Neural crest cell (in vitro differentiated cells): ENCODE measurements at places on chromosomes 16 and 17.

- peaks cover 18% of the 10 kb centered on the region for H3K4me1 ChIP-seq
- DNase-seq: no peak
- no peaks in the 10 kb centered on the region for H3K36me3 ChIP-seq
- peak overlapping the region; percentile 31 for H3K4me3 ChIP-seq
These were observed 4.3 kb downstream of the CAMKK1 start for GRCh38 chr17:3888343-3889171.

DNA sequence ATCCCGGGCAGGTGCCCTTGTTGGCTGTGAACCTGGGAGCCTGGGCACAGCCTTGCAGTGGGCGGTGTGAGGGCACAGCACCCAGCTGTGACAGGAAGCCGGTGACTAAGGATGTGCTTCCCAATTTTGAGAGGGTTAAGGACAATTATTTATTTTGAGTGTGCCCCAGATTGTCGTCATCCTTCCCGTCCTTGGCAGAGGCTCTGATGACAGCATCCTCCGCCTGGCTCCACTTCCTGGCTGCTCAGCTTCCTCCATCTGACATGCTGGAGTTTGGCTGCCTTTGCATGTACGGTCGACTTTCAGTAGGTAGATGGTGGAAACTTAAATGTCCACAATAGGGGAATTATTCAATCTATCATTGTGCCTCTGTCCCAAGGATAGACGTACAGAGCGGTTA is 282.4 kb upstream of the EEF2KMT start:
- H3K27ac ChIP-seq: no peak overlapping the region
- DNase-seq: no peak
- no peaks in the 10 kb centered on the region for H3K4me1 ChIP-seq
- peaks cover 37% of the 10 kb centered on the region for H3K27me3 ChIP-seq
- H3K36me3 ChIP-seq: no peaks in the 10 kb centered on the region

GRCh38 chr17:77089124-77089490 is 51.7 kb upstream of the SEC14L1 start:
- H3K27me3 ChIP-seq: no peaks in the 10 kb centered on the region
- no peak for DNase-seq
- H3K36me3 ChIP-seq: peaks cover 9% of the 10 kb centered on the region
- peaks cover 40% of the 10 kb centered on the region for H3K4me1 ChIP-seq

DNA sequence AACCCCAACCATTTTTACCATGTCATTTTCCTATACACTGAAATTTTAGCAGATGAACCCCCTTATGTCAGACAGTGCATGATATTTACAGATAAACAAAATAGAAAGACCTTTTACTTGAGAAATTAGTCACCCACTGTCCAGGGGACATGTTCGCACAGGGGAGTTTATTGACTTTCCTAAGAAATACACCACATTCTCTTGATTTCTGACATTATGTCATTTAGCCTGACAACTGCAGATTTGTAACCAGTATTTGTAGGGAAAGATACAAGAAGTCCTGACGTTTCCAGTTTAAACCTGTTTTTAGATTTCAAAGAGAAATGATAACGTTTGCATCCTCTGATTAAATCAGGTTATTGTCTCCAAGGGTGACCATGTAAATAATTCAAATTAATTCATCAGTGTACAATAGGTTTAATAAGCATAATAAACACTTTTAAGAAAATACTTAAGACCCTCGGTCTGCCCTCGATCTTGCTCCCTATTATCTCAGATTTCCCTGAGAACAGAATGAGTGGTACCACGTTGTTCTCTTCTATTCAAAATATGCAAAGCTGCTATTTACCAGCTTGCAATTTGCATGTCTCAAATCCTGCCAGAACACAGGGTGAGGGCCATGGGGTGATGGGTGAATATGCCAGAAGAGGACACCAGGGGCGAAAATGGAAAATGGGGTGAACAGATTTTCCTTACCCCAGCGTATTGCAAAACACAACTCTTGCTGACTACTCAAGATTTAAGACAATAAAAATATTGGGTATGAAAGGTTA is 2.1 kb upstream of the LYRM9 start:
- H3K36me3 ChIP-seq: no peaks in the 10 kb centered on the region
- no peak overlapping the region for H3K27ac ChIP-seq
- H3K27me3 ChIP-seq: peaks cover 50% of the 10 kb centered on the region
- no peak overlapping the region for H3K4me3 ChIP-seq
- no peak for DNase-seq

GRCh38 chr16:17571499-17572093 is 100.8 kb upstream of the XYLT1 start:
- no peak overlapping the region for H3K27ac ChIP-seq

GRCh38 chr16:8761078-8761477 is 36.4 kb downstream of the TMEM186 start:
- no peak for DNase-seq
- no peaks in the 10 kb centered on the region for H3K27me3 ChIP-seq
- peaks cover 16% of the 10 kb centered on the region for H3K4me1 ChIP-seq
- no peak overlapping the region for H3K27ac ChIP-seq
- peaks cover 5% of the 10 kb centered on the region for H3K36me3 ChIP-seq
- no peak overlapping the region for H3K4me3 ChIP-seq

- peaks cover 7% of the 10 kb centered on the region for H3K4me1 ChIP-seq
- H3K4me3 ChIP-seq: no peak overlapping the region
- peaks cover 8% of the 10 kb centered on the region for H3K27me3 ChIP-seq
- no peak for DNase-seq
- no peaks in the 10 kb centered on the region for H3K36me3 ChIP-seq
- H3K27ac ChIP-seq: no peak overlapping the region
These were observed 216.5 kb downstream of the TMEM114 start for GRCh38 chr16:8373676-8374431.

GRCh38 chr17:73214851-73215250 is 22.0 kb downstream of the COG1 start:
- H3K4me3 ChIP-seq: no peak overlapping the region
- no peaks in the 10 kb centered on the region for H3K4me1 ChIP-seq
- H3K27me3 ChIP-seq: no peaks in the 10 kb centered on the region
- peaks cover 4% of the 10 kb centered on the region for H3K36me3 ChIP-seq

GRCh38 chr16:85003725-85004586 is 7.4 kb downstream of the ZDHHC7 start:
- no peak overlapping the region for H3K4me3 ChIP-seq
- H3K27ac ChIP-seq: peak overlapping the region; percentile 86
- no peaks in the 10 kb centered on the region for H3K36me3 ChIP-seq

DNA sequence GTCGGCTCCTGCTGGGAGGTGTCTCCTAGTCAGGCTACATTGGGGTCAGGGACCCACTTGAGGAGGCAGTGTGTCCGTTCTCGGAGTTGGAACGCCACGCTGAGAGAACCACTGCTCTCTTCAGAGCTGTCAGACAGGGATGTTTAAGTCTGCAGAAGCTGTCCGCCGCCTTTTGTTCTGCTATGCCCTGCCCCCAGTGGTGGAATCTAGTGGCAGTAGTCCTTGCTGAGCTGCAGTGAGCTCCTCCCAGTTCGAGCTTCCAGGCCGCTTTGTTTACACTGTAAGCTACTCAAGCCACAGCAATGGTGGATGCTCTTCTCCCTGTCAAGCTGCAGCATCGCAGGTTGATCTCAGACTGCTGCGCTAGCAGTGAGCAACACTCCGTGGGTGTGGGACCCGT is 36.0 kb downstream of the ITFG1 start:
- DNase-seq: peak; percentile 12
- H3K36me3 ChIP-seq: peaks cover 53% of the 10 kb centered on the region
- H3K4me1 ChIP-seq: no peaks in the 10 kb centered on the region

DNA sequence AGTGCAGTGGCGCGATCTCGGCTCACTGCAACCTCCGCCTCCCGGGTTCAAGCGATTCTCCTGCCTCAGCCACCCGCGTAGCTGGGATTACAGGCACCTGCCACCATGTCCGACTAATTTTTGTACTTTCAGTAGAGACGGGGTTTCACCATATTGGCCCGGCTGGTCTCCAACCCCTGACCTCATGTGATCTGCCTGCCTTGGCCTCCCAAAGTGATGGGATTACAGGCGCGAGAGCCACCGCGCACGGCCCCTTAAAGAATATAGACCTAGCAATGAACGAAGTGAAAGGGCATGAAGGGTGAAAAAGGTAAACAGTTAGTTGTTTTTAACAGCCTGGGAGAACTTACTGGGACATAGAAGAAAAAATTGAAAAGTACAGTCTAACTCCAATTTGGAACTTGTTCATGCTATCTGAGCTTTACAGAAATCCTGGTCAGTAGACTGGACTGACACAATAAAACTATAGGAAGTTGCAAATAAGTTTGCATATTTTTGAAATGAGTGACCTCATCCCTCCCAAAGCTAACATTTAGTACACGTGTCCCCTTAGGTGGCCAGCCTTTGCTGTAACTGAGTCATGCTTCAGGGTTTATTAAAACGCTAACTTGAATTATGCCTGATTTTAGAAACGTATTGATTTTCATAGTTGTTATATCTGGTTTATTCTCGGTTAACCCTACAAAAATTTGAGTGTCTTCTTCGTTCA is 1.8 kb downstream of the COG1 start:
- H3K27ac ChIP-seq: peak overlapping the region; percentile 78
- H3K4me3 ChIP-seq: peak overlapping the region; percentile 87
- H3K27me3 ChIP-seq: no peaks in the 10 kb centered on the region
- no peak for DNase-seq
- H3K36me3 ChIP-seq: peaks cover 31% of the 10 kb centered on the region

GRCh38 chr17:52376137-52376536 is 217.6 kb upstream of the CA10 start:
- no peak overlapping the region for H3K4me3 ChIP-seq
- H3K36me3 ChIP-seq: no peaks in the 10 kb centered on the region
- DNase-seq: no peak
- no peaks in the 10 kb centered on the region for H3K4me1 ChIP-seq

GRCh38 chr16:30621765-30622164 is 11.6 kb upstream of the ZNF689 start:
- no peak overlapping the region for H3K4me3 ChIP-seq
- H3K27me3 ChIP-seq: no peaks in the 10 kb centered on the region
- DNase-seq: no peak
- H3K36me3 ChIP-seq: no peaks in the 10 kb centered on the region

GRCh38 chr17:73061161-73061560 is 31.3 kb downstream of the SLC39A11 start:
- H3K36me3 ChIP-seq: no peaks in the 10 kb centered on the region
- H3K4me3 ChIP-seq: no peak overlapping the region
- H3K4me1 ChIP-seq: no peaks in the 10 kb centered on the region
- H3K27me3 ChIP-seq: no peaks in the 10 kb centered on the region
- H3K27ac ChIP-seq: no peak overlapping the region

DNA sequence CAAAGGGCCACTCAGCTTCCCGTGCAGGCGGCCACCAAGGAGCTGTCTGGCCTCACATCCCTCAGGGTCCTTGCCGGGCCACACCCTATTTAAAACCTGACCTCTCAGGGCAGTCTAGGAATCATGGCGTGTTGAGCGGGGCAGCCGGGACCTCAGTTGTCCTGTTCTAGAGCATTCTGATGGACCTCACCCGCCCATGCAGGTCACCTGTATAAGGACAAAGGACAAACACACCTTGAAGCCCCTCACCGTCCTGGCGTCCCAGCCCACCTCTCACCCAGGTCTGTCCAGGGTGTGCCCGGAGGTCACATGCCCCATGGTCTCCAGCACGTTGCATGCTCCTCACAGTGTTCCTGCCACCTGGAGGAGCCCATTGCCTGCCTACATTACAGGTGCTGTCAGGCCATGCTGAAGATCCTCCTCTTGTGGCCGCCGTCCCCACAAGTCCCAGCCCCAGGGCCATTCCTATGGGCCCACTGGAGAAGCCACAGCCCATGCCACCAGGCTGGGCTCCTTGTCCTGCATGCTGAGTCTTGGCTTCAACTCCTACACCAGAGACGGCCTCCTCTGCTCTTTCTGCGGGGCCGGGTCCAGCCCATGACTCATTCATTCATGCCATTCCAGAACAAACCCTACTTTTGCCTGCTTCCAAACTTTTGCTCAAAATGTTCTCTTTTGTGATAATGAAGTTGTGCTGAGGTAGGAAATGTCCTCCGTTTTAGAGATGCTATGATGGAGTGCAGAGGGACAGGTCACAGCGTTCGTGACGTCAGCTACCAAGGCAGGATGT is 46.3 kb downstream of the PEMT start:
- no peak overlapping the region for H3K4me3 ChIP-seq
- H3K36me3 ChIP-seq: no peaks in the 10 kb centered on the region
- H3K4me1 ChIP-seq: peaks cover 6% of the 10 kb centered on the region
- no peaks in the 10 kb centered on the region for H3K27me3 ChIP-seq
- no peak overlapping the region for H3K27ac ChIP-seq

GRCh38 chr17:81607431-81607830 is 29.5 kb downstream of the NPLOC4 start:
- no peaks in the 10 kb centered on the region for H3K27me3 ChIP-seq
- H3K36me3 ChIP-seq: peaks cover 6% of the 10 kb centered on the region
- DNase-seq: no peak
- H3K27ac ChIP-seq: no peak overlapping the region
- H3K4me1 ChIP-seq: no peaks in the 10 kb centered on the region
- no peak overlapping the region for H3K4me3 ChIP-seq

DNA sequence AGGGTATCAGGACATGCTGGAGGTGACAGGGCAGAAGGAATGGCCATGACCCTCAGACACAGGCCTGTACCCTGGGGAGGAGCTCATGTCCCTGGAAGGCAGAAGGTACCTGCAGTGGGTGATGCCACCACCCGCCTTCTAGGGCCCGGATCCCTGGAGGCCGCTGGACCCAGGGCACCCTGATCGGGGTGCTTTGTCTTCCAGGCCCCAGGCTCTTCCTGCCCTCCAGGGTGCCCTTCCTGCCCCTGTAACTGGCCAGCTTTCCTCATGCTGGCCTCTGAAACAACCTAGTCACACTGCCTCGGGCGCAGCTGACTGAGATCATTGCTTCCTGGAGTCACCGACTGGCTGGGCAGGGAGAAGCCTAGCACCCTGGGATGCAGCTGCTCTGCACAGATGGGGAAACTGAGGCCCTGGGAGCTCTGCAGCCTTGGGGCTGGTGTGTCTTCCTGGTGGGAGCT is 5.8 kb downstream of the ADCY7 start:
- H3K4me1 ChIP-seq: peaks cover 16% of the 10 kb centered on the region
- H3K27ac ChIP-seq: no peak overlapping the region
- no peak overlapping the region for H3K4me3 ChIP-seq
- DNase-seq: no peak

DNA sequence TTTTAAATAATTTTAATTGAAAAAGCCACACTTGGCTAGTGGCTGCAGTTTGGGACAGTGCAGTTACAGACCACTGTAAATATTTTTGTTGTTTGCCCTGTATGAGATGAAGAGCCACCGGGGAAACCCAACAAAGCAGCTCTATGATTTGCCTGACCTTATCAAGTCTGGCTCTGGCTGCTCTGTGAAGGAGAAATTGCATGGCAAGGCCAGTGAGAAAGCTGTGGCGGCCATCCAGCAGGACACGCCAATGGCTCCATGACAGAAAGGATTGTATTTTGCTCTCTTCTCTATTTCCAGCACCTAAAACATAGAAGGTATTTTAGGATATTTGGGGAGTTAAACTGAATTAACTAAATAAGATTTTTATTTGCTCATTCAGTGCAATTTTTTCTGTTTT is 330.0 kb upstream of the DYNLRB2 start:
- peaks cover 2% of the 10 kb centered on the region for H3K36me3 ChIP-seq
- H3K4me1 ChIP-seq: no peaks in the 10 kb centered on the region
- peaks cover 13% of the 10 kb centered on the region for H3K27me3 ChIP-seq
- H3K4me3 ChIP-seq: no peak overlapping the region

- peaks cover 7% of the 10 kb centered on the region for H3K4me1 ChIP-seq
- peaks cover 11% of the 10 kb centered on the region for H3K27me3 ChIP-seq
- H3K27ac ChIP-seq: no peak overlapping the region
These were observed 8.8 kb downstream of the MMP25 start for GRCh38 chr16:3054965-3055733.
